Hematopoietic multipotent progenitor cell treated with erythropoietin and hydrocortisone succinate and interleukin-3 and kit ligand, for 4 days (in vitro differentiated cells): ENCODE measurements at places on chromosomes 3 and 15.

DNA sequence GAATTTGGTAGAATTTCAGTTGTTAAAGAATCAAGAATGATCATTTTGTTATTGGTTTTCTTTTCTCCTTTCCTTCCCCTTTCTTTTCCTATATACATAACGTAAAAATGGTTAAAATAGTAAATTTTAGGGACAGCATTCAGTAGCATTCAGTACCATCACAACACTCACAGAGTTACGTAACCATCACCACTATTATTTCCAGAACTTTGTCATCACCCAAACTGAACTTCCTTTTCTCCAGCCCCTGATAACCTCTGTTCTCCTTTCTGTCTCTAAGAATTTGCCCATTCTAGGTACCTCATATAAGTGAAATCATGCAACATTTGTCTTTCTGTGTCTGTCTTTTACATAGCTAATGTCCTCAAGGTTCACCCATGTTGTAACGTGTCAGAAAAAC lies 165.3 kb downstream of the AKAP13 start:
- DNase-seq, result peak; percentile 63

GRCh38 chr15:98154863-98155262 lies 194.4 kb downstream of the ARRDC4 start:
- no peak for DNase-seq

GRCh38 chr3:177211503-177212277 lies 14.4 kb upstream of the TBL1XR1 start:
- DNase-seq, result peak; percentile 69

DNA sequence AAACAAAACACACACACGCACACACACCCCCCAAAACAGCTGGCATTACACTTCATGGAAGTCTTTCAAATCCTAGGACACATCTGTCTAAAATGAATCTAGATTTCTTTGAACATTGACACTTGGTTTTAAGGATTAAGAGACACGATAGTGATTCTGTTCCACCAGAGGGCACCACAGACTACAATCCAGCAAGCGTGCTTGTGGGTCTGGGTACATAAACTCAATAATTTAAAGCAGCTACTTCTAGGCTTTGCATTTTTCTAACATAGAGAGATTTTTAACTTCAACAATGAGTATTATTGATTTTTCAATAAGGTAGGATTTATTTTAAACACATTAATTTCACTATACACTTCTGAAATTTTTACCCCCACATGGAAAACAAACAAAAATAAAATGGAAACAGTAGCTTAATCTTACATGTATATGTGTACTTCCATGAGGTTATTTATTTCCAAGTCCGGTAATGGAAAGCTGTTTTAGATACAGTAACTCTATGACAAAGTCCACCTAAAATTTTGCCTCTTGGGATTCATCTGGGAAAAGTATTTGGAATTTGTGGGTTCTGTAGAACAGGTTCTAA lies 564.0 kb upstream of the TGFBR2 start:
- peak; percentile 87 for DNase-seq

GRCh38 chr3:52983336-52983807 lies 62.5 kb downstream of the SFMBT1 start:
- peak; percentile 71 for DNase-seq

DNA sequence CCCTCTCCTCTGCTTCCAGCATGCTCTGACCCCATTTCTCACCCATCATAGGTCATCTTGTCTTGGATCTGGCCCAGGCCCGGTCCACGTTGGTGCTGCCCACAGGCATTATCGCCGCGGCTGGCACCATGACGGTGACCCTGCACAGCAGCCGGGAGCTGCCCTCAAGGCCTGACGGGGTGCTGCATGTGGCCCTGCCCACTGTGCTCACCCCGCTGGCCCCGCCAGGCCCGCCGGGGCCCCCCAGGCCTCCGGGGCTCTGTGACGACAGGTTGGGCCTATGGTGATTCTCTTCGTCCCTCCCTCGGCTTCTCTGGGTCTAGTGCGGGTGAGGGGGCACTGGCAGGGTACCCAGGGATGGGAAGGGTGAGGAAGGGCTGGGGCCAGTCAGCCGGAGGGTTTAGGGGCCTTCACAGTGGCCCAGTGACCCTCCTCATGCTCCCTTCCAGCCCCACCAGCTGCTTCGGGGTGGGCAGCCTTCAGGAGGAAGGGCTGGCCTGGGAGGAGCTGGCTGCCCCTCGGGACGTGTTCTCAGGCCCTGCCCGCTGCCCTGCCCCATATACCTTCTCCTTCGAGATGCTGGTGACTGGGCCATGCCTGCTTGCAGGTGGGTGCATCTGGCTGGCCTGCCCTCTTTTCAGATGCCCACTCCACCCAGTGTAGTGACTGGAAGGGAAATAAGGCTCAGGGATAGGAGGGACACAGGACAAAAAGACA lies 3.9 kb downstream of the VWA5B2 start:
- DNase-seq, result no peak

GRCh38 chr15:52343831-52344230 lies 48.2 kb upstream of the MYO5C start:
- no peak for DNase-seq

DNA sequence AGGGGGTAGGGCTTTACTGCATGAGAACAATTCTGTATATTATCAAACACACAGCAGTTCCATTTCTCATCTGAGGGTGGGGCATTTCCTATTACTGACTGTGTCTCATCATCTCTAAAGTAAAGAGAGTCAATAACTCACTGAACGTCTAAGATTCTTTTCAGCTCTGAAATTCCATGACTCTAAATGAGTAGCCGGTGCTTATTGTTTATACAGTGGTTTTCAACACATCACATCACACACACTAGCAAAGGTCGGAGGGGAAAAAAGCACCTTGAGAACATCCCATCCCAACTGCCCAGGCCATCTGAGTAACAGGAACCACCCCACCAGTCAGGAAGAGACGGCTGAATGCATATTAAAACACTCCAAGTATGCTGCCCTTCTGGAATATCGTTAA lies 196.0 kb downstream of the SUCLG2 start:
- no peak for DNase-seq

GRCh38 chr3:112811917-112812660 lies 34.6 kb downstream of the CD200R1L start:
- DNase-seq, result peak; percentile 70

- no peak for DNase-seq
Observed at GRCh38 chr3:46947546-46947901, 29.0 kb downstream of the CCDC12 start.

DNA sequence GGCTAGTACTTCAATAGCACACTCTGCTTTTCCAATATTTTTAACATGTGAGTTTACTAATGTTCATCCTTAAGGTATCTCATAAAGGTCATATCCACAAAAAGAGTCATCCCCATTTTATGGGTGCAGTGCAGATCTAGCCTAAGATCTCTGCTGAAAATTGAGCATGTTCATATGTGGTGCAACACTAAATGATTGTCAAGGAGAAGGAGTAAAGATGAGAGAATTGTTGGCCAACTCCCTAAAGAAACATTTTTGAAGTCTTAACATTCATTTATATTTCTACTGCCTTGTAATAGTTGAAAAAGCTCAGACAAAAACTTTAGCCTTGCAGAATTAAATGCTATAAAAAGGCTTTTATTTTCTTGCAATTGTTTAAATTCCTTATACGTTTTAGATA lies 1159.6 kb downstream of the TBL1XR1 start:
- no peak for DNase-seq

GRCh38 chr3:12423131-12423530 lies 61.1 kb upstream of the TSEN2 start:
- DNase-seq, result no peak

GRCh38 chr3:56880720-56881575 lies 79.2 kb upstream of the ARHGEF3 start:
- DNase-seq, result no peak

- no peak for DNase-seq
Observed at GRCh38 chr3:23096041-23096440, 107.1 kb upstream of the UBE2E2 start.

DNA sequence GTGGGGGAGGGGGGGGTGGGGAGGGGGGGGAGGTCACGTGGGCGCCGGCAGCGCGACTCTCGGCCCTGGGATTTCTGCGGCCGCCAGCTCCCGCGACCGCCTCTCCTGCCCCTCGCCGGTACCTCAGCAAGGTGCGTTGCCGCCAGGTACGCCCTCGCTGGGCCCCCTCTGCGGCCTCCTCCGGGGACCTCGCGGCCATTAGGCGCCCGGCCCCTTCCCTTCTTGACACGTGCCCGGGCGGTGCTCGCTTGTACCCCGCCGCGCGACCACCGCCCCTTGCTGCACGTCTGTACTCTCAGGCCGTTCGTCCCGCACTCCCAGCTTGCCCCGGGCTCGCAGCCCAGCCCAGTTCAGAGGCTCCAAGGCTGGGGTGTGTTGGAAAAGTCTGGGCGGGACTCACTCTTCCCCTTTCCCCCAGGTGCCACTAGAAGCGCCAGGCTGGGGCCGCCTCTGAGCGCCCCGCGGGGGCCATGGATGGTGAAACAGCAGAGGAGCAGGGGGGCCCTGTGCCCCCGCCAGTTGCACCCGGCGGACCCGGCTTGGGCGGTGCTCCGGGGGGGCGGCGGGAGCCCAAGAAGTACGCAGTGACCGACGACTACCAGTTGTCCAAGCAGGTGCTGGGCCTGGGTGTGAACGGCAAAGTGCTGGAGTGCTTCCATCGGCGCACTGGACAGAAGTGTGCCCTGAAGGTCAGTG lies at the start of gene MAPKAPK3:
Gene MAPKAPK3 (plus strand): TSS at position 56 of the 696 bp plus-strand sequence. CDS start 415 bp downstream, at position 471.
- peak; percentile 76 for DNase-seq
